ENCODE measurements at places on chromosomes 11 and 22.

DNA sequence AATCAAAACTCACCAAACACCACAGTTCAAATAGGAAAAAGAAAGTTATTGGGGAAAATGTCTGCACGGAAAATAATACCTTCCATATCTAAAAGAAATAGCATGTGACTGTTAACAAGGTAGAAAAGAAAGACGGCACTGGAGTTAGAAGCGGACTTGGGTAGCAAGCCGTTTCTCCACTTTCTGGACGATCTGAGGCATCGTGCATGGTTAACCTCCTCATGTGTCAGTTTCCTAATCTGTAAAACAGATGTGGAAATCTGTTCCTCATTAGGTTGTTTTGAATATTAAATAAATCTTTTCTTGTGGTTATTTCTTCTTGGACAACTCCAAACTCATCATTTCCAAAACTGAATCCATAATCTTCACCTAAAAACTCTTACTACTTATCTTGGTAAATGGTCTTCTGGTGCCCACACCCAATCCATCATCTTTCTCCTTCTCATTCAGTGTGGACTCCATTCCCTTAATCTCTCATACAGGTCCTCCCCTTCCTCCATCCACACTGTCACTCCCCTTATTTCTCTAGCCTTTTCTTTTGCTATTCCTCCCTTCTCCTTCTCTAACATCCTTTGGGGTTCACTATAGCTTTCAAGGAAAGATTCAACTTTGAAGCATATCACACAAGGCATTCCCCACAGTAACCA, 53.5 kb downstream of the VSIG10L2 start:
- no peak for DNase-seq

DNA sequence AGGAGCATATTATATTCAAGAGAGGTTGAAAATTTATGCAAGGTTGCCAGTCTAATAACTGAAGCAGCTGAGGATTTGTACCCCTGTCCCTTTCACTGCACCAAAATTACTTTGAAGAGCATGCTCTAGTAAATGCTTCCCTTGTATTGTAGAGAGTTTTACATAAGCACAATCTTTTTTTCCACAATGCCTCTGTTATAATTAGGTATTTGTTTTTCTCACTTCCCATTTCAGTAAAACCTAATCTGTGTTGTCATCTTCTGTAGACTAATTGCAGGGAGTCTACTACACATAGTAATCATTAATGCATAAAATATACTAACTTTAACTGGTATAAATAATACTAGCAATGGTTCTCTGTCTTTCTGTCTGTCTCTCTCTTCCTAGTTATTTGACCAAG, 718.4 kb upstream of the ANO5 start:
- DNase-seq: no peak

DNA sequence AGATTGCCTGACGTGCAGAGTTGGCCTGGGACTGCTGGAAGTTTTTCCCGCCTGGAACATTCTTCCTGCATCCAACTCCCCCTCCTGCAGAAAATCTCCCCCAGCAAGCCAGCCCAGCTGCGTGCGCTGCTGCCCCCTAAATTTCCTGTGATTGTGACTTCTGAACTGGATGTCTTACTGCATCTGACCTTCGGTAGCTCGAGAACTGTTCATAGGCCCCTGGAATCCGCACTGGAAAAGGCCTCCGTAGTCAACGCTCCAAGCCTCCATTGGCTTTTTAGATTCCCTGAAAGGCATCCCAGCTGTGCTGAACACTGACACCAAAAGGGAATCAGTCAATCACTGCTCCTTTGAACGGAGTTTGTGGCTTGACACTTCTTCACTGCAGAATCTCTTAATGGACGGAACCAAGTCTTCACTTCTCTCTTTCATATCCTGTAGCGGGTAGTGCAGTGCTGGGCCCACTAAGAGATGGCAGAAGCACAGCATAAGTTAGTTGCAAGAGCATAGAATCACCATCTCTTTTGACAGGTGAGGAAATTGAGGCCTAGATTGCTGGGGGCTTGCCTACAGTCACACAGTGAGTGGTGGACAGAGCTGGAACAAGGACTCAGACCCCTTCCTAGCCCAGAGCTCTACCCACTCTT, 14.2 kb upstream of the RASD2 start:
- DNase-seq: no peak

DNA sequence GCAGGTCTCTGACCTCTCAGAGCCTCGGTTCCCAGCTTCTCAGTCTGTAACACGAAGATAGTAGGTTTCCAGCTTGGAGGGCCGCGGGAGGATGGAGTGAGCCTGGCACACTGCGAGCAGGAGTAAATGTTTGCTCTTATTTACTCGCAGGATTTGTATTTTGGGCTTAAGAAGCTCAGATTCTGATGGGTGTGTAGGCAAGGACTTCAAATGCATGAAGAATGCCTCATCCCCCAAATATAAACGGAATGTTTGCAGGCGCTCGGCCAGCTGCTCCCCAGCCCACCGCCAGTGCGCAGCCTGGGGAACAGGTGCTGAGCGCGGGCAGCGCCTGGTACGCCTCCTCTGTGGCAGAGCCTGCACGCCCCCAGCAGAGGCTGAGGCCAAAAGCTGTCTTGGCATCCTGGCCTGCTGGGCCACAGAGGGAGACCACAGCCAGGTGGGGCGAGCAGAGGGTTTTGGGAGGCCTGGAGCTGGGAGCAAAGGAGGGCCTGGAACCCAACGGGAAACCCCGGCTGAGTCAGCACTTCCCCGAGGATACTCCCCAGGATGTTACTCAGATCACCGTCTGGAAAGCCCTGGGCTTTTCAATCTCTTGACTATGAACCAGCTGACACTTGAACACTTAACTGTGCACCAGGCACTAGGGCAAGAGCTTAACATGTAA, 9.4 kb downstream of the EHD1 start:
- peak; percentile 59 for DNase-seq

- DNase-seq: no peak
These were observed 844.3 kb upstream of the TENM4 start for GRCh38 chr11:80284946-80285785.

DNA sequence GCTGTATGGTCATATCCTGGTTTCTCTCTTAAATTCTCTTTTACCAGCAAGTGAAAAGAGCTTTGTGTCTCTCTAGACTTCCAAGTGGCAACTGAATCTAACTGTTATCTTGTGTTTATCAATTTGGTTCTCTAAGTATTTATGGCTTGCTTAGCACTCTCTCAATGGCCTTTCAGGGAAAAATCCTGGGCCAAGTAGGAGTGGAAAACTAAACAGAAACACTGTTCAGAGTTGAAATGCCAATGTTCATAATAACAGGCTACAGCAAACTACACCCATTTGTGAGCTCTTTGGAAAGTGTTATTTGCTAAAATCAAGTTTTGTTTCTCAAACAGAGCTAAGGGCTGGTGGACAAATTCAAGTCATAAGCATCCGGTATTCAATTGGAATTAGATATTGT, 10.1 kb downstream of the MMP12 start:
- DNase-seq: no peak

Measured in kidney epithelial cell (primary cell).